ENCODE measurements at places on chromosomes 2 and 18.

DNA sequence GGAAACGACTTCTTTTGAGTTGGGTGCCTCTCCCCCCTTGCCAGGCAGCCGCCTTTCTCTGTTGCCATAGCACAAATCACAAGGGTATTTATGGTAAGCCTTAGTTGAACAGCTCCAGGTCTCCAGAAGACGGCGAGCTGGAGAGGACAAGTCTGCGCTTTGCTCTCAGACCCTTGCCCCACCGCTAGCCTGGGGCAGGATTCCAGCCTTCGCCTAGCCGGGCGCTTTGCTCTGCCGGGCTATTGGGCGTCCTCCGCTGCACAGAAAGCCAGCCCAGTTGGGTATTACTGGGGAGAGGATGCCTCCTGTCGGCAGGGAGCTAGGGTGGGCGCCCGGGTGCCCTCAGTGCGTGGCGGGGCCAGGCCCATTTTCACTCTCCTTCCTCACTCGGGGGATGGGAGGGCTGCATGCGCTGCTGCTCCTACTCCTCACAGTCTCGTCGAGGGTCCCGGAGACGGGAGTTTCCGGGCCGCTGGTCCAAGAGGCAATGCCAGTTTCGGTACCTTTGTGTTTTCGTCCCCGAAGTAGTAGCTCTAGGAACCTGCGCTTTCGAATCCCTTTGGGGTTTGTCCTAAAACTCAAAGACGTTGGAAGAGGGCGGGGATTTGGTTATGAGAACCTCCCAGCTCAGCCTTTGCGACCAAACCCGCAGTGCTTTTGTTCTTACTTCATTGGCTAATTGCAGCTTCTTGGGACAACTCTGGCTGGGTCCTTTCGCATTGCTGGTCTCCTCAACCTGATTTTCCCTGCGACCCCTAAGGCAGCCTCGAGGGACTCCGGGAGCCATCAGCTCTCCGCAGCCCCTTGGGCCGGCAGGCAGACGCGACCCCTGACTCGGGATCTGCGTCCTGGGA is 3.6 kb upstream of the DLX2 start:
- no peak for DNase-seq

DNA sequence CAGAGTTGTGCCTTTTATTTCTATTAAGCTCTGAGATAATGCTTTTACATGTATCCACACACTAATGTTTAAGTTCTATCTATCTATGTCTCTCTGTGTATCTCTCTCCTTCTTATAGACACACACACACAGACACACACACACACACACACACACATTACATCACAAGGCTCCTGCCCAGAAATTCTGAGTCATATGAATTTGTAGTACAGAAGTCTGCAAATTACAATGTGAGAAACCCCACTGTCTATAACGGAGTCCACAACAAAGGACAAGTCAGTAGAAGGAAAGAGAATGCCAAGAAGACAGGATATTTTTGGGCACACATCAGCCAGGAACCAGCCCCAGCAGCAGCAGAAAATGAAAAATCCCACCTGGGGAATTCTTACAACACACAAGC is 142.4 kb downstream of the EN1 start:
- no peak for DNase-seq

- no peak for DNase-seq
These were observed 119.7 kb upstream of the XIRP2 start for GRCh38 chr2:166768393-166769123.

DNA sequence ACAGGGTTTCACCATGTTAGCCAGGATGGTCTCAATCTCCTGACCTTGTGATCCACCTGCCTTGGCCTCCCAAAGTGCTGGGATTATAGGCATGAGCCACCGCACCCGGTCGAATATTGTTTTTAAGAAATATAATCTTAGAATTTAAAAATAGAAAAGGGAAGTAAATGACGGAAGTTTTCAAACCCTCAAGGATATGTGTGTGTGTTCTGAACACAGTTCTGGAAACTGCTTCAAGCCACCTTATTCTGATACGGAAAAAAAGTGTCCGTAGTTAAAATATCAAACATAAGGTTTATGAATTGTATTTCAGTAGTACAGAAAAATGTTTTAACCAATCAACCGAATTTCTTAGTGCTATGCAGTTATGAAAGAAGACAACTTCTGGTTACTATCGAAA is 115.9 kb downstream of the UPP2 start:
- no peak for DNase-seq

- no peak for DNase-seq
These were observed 56.3 kb upstream of the TMEM200C start for GRCh38 chr18:5951515-5952091.

- DNase-seq: no peak
These were observed 158.4 kb upstream of the MEX3C start for GRCh38 chr18:51355841-51356240.

- DNase-seq: peak; percentile 53
These were observed at the start of gene MC5R for GRCh38 chr18:13823707-13824395. MC5R (plus strand) TSS chr18:13824149; CDS start chr18:13825766, 1,617 bp downstream.

DNA sequence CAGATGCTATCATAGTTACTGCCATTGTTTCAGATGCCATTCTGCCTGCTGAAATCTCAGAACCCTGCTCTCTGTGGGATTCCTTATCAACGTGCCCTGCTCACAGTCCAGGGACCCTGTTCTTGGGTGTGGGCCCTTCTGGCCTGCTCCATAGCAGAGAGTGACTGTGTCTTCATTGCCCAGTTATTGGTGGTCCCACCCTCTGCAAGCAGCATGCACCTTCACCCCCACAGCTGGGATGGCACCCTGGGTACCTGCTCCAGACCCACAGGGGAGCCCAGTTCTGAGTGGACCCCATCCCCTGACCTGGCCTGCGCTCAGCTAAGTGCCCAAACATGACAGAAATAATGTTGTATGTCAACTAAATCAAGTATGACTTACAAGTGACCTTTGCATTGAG is 36.6 kb downstream of the SMIM21 start:
- no peak for DNase-seq

DNA sequence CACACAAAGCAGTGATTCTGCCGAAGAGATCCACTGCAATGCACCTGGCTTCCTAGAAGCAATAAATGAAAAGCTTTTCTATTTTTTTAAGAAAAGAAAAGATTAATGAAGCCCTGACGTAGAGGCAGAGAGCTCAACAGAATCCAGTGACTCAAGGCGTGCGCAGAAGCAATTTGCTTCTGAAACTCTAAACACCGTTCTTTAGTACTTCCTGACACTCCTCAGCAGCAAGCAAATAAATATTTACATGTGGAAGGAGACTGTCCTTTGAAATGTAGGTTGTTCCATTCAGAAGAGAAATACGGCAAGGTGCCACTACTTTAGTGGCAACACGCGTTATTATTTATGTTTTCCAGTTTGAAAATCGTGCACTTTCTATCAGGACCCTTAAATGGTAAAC is 126.2 kb upstream of the ZNF516 start:
- DNase-seq: no peak

GRCh38 chr2:189585226-189585756 is 4.7 kb upstream of the SLC40A1 start:
- no peak for DNase-seq

- no peak for DNase-seq
These were observed 64.5 kb upstream of the NPAS2 start for GRCh38 chr2:100755441-100755840.

DNA sequence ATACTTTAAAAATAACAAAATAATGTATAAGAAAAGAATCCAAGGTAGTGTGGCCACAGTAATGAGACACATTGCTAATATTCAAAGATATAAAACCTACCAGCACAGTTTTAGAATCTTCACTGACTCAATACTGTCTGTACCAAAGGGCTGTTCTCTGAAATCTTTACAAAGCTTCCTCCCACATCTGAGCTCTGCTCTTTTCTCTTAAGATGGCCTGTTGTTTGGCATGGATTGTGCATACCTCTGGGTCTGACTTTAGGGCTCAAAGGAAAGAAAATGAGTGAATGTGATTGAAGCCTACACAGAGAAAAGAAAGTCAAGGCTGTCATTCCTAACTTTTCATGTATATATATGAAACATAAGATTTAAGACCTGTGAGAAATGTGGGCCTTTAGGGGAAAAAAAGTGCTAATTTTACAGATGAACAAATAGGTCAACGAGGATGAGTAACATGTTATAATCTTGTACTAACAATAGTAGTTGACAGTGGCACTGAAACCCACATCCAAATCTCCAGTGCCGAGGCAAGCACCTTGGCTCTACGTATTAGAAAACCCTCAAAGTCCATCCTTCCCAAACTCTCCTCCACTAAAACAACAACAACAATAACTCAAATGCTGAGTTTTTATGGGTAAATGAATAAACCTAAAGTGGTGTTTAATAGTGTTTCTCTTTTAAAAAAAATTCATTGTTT is 114.2 kb downstream of the ZNF521 start:
- DNase-seq: no peak

- DNase-seq: no peak
These were observed 281.1 kb downstream of the SLC4A3 start for GRCh38 chr2:219908538-219908937.

DNA sequence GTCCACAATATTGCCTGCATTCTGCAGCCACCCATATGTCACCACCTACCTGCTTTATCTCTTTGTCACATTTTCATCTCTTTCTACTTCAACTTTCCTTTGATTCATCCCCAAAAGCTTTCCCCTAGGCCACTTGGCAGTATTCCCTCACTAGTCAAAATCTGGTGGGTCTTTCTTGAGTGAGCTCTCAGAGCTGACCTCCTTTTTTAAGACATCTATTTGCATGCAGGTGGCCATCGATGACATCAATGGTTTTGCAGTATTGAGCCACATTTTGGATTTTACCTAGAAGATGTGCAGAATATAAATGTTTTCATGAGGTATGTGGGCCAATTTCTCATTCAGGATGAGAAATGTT is 133.4 kb upstream of the REG3A start:
- no peak for DNase-seq

DNA sequence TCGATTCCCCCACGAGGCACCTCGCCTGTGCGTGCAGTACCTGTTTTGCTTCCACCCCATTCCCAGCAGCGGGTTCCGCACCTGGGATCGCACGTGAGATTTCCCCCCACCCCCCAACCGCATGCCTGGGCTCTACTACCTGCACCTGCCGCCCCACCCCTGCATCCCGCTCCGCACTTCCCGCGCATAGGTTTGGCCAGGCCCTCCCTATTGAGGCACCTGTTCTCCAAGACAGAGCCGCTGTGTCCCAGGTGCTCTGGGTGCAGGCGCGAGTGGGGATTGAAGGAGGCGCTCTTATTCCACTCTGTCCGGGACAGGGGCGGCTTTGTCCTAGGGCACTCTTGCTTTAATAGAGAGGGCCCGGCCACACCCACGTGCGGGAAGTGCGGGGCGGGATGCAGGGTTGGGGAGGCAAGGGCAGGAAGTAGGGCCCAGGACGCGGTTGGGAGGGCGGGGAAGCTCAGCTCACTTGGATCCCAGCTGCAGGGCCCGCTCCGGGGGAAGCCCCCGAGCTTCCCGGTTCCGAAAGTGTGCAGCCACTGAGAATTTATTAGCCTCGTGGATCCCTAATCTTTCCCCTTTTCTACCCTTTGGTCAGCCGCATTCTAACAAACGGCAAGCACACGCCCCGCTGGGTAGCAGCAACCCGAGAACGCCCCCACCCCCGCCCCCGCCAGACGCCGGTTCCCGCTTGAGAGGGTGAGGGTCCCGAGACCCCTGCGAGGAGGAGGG is 670 bp upstream of the MOCOS start:
- no peak for DNase-seq

DNA sequence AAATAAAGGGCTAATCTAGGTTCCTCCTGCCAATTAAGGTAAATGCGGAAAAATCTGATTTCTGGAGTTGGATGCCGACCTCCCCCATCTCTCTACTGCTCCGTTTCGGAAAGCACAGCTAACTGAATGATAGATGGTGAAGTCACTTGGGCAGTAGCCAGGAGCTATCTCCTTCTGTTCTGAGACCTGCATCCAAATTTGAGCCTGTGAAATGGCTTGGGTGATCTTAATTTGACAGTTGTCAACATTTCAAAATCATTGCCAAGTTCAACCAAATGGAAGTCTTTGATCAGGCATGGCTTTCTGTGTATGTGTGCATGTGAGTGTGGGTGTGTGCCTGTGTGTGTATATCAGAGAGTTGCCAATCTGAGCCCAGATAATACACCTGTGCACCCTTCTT is 217.2 kb downstream of the ZNF516 start:
- no peak for DNase-seq

DNA sequence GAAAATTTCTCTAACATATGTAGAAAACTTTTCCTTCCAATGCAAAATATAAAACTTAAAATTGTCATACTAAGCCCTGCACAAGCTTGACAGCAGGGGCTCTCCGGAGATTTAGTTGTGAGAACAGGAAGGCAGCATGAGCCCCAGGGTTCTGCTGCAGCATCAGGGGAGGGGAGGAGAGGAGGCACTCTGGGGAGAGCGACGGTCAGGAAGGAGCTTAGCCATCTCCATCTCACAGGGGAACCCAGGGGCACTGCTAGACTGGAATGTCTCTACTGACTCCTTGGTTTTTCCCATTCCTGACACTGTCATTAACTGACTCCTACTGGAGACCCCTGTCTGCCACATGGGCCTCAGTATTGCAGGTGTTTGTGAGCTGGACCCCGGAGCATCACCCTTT is 123.6 kb downstream of the GPR39 start:
- no peak for DNase-seq

DNA sequence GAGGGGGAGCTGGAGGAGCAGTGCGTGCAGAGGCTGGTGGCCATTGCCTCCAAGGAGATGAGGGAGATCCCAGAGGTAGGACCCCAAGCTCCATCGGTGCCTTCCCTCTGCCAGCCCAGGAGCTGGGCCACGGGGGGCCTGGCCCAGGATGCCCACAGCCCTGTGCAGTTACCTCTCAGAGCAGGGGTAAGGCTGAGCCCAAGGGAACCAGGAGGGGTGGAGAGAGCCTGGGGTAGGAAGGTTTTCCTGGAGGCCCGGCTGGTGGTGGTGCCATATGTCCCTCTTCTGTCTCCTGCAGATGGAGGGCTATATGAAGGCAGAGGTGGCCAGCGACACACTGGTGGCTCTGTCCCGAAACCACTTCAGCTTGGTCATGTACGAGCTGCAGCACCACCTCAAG is 11.4 kb downstream of the MROH2A start:
- no peak for DNase-seq

DNA sequence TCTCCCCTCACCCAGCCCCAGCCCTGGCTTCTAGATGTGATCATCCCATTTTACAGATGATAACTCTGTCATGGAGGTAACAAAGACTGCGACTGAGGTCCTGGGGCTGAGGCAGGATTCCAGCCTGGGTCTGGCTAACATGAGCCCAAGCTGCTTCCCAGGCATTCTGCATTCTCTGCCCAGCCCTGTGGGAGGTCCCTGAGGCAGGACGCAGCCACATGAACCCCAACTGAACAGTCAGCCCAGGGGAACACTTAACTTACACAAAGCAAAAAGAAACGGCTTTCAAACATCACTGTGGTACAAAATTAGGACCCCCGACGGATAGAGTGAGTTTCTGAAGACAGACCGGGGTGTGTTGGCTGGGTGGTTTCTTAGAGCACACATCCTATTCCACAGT is 135.3 kb downstream of the ACKR3 start:
- DNase-seq: no peak

GRCh38 chr18:7618891-7619442 is 51.9 kb downstream of the PTPRM start:
- DNase-seq: no peak

- no peak for DNase-seq
These were observed 77.5 kb upstream of the DAPL1 start for GRCh38 chr2:158717366-158718195.

Data from CD4-positive, alpha-beta T cell treated with Interleukin-6 at 100 ng/mL for 8 hours (primary cell).